H7 (cell line): ENCODE measurements at places on chromosomes 3 and 15. TPM values are rescaled to one million over a fixed set of nuclear protein-coding genes. Genes with fewer than 3 reads are reported as not detected.

ELL3 gene
- total RNA-seq = 14.7 and 17.6 TPM in 2 replicates

NPAP1 gene
- total RNA-seq = not detected in 2 replicates

AADACL2 gene
- not detected in 2 replicates for total RNA-seq

GASK1A gene
- total RNA-seq = 3.4 and 4.5 TPM in 2 replicates

IL17RE gene
- total RNA-seq = 1.5 and 1.9 TPM in 2 replicates

NMD3 gene
- total RNA-seq = 45.2 and 57.8 TPM in 2 replicates

GOLGA6L9 gene
- 2.5 and 4.0 TPM in 2 replicates for total RNA-seq

DNA sequence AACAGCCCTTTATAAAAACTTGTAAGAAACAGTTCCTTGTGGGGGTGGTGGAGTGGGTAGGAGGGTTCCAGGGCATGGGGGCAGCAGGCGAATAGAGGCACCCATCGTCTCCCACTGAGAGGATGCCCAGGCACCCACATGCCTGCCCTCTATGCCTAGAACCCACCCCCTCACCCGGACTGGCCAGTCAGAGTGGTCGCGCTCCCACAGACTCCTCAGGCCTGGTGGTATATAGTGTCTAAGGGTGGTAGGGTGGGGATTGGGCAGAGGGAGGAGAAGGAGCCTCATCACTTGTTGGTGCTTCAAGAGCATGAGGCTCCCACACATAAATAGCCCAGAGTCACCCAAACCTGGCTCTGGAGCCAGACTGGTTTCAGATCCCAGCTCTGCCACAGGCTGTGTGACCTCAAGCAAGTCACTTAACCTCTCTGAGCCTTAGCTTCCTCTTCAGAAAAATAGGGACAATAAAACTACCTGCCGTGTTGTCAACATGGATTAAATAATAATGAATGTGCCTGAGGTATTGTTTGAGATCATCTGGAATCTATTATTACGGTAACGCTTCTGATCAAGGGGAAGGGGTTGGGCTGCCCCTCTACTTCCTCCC, 262.1 kb downstream of the UACA start:
- peak; percentile 18 for DNase-seq

DNA sequence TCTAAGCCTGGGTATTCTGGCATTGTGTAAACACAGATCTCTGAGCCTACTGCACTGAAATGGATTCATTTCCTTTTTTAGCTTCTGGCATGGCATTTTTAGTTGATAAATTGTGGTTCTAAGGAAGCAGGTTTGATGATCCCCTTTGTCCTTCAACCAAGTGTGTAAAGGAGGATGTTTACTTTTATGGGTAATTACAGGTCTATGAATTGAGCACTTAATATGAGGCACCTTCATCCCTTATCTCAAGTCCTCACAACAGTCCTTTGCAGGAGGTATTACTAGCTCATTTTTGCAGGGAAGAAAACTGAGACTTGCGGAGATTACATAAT, 30.8 kb upstream of the ZBTB38 start:
- DNase-seq = no peak

- DNase-seq = no peak
Observed at GRCh38 chr3:34955680-34956079, 683.6 kb upstream of the ARPP21 start.

GRCh38 chr3:125573216-125573615, 22.1 kb downstream of the OSBPL11 start:
- no peak for DNase-seq

DNA sequence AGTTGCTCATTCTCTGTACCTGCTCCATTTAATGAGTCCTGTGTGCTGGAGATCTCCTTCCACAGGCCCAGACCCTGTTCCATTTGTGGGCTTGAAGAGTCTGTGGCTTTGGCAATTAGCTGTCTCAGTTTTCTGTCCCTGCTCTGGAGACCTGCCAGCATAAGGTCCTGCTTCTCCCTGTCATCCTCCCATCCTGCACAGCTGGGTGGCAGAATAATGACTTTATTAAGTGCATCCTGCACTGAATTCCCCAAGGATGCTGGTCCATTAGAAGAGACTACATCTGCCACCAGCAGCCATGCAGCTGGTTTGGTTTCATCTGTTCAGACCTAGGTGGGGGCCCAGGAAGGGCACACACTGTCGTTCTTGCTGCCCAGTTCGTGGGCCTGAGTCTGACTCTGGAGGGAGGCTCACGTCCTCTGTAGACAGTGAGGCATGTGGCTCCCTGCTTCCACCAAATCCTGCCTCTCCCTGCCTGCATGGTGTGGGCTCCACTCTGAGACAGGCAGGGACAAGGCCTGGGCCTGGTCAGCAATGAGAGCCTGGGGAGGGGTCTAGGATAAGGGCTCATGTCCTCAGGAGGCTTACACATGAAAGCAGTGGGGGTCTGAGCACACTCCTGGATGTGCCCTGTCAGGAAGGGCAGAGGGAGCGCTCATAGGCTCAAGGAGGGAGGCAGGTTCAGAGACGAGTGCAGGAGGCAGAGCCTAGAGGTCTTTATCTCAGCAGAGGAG, 78.4 kb upstream of the PRR23E start:
- no peak for DNase-seq

DNA sequence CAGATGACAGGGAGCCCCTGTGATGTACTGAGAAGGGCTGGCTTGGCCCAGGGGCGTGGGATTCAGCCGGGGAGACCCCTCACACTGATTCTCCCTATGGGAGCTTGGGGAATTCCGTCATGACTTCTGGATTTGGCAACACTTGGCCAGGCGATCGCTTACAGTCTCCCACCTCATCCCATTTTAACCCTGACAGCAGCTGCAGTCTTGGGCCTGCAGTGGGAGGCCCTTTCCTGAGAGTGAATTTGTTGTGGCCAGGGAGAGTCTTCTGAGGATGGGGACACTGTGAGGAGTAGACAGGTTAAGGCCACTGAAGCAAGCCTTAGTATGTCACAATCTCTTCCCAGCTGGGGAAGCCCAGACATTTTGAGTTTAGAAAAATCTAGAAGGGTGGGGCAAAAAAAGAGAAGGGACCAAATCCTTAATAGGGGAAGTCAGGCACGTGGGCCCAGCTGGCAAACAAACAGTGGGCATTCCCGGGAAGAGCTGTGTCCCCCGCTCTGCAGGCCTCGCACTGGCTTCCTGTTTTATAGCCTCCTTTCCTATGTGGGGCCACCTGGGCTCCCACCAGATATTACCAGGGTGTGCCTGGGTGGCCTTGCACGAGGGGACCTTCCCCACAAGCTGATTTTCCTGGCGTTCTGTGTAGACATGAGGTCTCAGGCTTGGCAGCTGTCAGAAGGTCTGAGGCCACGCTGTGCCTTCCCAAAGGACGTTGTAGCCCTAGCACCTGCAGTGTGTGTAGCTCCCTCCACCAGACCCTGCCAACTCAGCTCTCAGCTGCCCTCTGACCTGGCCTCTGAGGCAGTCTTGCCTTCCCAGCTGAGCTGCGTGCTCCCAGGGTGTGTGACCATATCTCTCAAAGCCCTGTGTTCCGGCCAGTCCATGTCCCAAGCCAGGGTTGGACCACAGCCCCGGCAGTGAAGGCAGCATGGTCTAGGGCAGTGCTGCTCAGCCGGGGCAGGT, 64.5 kb downstream of the FEM1B start:
- no peak for DNase-seq

DNA sequence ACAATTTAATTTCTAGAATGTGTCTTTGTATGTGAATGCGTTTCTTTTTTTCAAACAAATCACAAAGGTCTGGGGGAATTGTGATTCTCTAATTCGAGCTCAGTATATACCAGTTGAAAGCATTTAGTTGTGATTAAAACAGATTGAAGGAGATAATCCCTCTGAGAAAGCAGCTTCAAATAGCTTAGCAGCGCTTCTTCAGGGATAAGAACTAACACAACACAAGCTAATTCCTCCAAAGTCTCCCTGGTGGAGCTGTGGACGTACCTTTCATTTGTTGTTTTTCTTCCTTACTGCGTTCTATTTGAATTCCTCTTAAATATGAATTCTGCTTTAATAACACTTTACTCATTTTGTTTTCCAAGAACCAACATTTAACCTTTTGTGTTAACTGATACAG, 286.7 kb downstream of the ROBO2 start:
- no peak for DNase-seq

GRCh38 chr3:11154036-11154952, at the start of gene HRH1:
Gene HRH1, plus strand, starts transcription at chr3:11154493. Its CDS starts 104,545 bp downstream, at chr3:11259038.
- DNase-seq = peak; percentile 81

GRCh38 chr3:63864008-63864964, 619 bp downstream of the ATXN7 start:
- peak; percentile 85 for DNase-seq
